Effector memory CD8-positive, alpha-beta T cell (primary cell): ENCODE measurements at places on chromosomes 3 and 15.

- DNase-seq, result no peak
Measured at GRCh38 chr3:54123003-54123775, 837 bp downstream of the CACNA2D3 start.

DNA sequence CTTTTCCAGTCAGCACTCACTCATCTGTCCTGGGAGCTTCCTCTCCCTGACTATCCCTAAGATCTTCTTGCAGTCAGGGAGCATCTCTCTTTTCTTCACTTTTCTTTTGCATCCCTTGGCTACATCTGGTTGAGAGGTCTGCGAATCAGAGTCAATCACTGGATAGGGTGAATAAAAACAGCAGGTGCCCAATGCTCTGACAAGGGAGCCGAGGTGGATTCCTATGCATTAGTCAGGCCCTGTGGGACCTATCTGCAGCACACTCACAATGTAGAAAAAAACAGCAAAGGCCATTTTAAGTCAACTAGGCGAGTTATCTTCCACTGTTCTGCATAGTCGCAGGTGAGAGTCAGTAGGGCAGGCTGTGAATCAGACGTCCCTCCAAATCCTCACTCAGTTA lies 35.5 kb downstream of the DZIP1L start:
- no peak for DNase-seq

- no peak for DNase-seq
Measured at GRCh38 chr3:64260431-64260830, 35.2 kb upstream of the PRICKLE2 start.

DNA sequence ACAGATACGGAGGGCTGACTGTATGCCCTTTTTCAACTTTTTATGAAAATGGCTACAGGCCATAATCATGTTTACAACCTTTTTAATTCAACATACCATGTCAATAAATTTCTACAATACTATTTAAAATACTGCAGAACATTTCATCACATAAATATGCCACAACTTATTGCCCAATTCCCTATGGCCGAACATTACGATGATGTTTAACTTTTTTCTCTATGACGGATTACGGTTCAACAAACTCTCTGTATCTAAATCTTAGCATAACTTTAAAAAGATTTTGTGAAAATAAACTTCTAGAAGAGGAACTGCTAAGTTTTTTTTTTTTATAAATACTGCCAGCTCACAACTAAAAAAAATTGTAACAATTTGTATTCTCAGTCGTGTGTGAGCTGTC lies 220.4 kb downstream of the OSBPL10 start:
- DNase-seq, result no peak

DNA sequence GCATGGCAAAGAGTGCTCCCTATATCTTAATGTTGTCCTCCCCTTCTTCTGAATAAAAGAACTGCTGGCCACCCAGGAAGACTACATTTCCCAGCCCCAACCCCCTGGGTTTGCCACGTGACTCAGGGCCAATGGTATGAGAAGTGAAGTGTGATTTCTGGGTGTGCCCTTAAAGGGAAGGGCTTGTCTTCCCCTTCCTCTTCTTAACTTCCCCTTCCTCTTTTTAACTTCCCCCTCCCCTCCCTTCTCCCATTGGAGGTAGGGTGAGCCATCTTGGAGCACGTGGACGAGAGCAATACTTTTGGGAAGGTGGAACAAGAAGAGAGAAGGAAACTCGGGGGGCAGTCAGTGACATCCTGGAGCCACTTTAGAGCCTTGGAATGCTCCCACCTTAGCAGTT lies 6.8 kb upstream of the KBTBD12 start:
- no peak for DNase-seq

DNA sequence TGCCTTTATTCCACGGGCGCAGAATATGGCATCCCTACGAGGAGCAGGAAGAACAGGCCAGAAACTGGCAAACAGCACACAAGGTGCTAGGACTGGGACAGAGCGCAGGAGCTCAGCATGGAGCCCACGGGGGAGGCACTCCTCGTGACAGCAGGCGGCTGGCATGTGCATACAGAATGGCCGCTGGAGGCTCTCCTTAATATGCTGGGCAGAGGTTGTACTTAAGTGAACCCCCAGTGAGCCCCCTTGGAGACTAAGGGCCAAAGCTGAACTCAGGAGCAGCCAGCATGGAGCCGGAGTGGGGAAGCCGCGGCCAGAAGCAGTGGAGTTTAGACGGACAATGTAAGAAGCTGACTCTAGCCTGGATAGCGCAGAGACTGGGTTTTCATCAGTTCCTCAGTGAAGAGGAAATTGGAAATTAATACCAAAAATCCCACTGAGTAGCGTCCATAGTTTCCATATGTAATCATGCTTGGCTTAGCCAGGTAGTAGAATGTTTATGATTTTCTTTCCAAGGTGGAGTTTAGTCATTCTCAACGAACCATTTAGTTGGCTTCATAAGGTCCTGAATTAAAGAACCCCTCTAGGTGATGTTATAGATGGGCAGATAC lies 69.4 kb downstream of the EPHB3 start:
- DNase-seq, result no peak

- no peak for DNase-seq
Measured at GRCh38 chr3:78163379-78163778, 1123.5 kb downstream of the ROBO2 start.

DNA sequence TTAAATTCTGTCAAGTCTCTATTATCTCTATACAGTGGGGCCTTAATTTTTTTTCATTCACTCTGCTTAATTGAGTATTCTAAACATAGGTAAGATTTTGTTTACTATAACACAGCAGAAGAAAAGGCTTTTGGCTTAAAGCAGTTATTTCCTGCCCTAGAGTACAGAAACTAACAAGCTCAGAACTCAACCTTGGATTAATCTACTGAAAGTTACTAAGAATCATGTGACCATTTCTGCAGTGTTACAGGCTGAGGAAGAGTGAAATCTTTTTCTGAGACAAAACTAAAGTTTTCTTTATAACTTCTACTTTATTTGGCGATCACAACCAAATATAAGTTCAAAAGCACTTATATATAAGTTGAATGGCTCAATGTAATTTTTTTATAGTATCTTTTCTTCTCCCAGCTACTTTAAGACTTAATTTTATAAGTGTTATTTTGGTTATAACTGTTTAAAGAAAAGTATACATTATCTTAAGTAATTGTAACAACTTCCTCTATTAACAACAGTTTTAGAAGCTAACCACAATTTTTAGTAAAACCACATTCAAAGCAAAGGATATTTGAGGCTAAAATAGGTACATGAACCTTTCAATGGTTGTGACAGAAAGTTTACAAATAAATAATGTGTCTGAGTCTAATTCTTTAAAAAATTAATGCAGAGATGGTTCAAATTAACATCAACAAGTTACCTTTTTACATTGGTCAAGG lies 240.6 kb upstream of the NAALADL2 start:
- no peak for DNase-seq

- DNase-seq, result no peak
Measured at GRCh38 chr3:66179793-66180192, 41.0 kb upstream of the SLC25A26 start.

GRCh38 chr3:14235912-14236295 lies 57.3 kb downstream of the LSM3 start:
- no peak for DNase-seq

GRCh38 chr3:33218446-33219174 lies at the start of gene SUSD5:
Gene SUSD5, minus strand, starts transcription at chr3:33218810. Its CDS starts 13 bp downstream, at chr3:33218797.
- DNase-seq, result no peak

DNA sequence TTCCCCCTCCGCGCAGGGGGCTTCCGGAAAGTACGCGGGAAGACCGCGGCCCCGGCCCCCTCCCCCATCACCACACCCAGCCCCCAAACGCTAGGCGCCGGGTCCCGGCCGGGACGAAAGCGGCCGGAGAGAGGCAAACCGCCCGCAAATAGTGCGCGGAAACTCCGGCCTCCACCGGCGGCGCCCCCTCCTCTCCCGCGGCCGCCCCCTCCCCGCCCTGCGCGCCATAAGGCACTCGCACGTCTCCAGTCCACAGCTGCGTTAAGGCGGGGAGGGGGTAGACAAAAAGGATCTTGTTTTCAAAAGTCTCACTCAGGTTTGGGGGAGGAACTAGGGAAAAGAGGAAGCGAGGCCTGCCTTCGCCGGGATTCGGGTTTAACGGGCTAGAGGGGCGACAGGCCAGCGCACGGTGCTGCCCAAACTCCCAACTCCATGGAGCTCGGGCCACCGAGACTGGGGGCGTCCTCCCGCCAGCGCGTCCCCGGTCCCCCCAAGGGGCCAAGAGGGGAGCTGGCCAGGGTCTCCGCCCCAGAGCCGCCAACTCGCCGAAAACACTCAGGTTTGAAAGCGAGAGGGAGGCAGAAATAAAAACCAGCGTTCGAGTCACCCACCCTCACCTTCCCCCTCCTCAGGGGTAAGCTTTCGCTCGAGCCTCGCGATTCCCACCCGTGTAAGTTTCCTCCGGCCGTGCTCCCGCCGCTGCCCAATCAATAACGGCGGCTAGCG lies 1.8 kb downstream of the ANP32A start:
- DNase-seq, result no peak

DNA sequence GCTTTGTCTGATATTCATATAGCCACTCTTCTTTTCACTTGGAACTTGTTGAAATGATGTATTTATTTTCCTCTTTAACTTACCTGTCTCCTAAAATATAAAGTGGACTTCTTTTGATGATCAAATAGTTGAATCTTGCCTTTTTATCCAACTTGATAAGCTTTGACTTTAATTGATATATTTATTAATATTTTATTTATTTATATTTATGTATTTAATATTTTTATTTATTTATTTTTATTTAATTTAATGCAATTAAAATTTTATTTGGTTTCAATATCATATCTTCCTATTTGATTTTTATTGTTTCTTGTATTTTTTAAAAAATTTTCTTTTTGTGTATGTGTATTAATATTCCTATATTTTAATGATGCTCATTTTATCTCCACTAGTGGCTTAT lies 555.1 kb upstream of the EPHA6 start:
- DNase-seq, result no peak

GRCh38 chr3:193593668-193594030 lies 641 bp downstream of the OPA1 start:
- DNase-seq, result peak; percentile 26

DNA sequence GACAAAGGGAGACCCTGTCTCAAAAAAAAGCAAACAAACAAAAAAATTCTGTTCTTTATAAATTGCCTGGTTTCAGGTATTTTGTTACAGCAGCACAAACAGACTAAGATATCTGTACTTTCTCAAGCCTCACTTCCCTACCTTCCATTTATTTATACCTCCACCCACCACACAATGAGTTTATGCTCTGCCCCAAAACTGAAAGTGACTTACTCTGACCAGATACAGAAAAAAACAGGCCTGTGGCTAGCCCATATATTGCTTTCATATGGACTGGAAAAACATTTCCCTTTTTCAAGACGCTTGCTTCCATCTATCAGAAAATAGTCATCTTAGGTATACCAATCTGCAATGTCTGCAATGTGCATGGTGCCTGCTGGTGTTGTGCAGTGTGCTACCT lies 8.7 kb upstream of the GPD1L start:
- DNase-seq, result no peak

- DNase-seq, result no peak
Measured at GRCh38 chr3:82745544-82745943, 984.1 kb upstream of the GBE1 start.

GRCh38 chr3:38542401-38543298 lies 46.5 kb downstream of the EXOG start:
- DNase-seq, result no peak

DNA sequence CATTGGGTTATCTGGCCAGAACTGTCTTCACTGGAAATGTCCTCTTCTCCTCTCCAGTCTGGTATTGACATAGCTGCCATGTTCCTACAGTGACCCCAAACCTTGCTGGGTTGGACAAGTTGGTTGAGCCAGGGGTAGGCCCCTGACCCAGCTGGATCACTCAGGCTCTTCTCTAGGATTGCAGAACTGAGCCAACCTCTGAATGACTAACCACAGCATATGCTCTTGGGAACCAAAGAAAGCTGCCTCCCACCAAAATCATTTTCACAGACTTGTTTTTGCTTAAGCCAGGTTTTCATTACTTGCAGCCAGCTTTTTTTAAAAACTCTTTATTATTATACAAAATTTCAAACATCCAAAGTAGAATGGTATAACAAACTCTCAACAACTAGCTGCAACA lies 41.4 kb downstream of the FSIP1 start:
- no peak for DNase-seq

DNA sequence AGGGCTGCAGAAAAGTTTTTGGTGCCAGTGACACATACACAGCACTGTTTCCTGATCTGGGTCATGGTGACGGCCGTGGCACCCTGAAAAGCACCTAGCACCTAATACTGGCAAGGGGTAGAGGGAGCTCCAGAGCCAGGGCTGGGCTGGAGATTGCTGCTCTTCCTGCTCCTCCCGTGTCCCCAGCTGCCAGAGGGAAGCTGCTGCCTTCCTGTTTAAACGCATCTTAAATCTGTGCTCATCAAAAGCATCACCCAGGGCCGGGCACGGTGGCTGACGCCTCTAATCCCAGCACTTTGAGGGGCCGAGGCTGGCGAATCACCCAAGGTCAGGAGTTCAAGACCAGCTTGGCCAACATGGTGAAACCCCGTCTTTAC lies 156.7 kb upstream of the MEF2A start:
- no peak for DNase-seq

- DNase-seq, result no peak
Measured at GRCh38 chr3:141050576-141051442, at the start of gene SPSB4. Gene SPSB4, plus strand, starts transcription at chr3:141051347. Its CDS starts 14,758 bp downstream, at chr3:141066105.

DNA sequence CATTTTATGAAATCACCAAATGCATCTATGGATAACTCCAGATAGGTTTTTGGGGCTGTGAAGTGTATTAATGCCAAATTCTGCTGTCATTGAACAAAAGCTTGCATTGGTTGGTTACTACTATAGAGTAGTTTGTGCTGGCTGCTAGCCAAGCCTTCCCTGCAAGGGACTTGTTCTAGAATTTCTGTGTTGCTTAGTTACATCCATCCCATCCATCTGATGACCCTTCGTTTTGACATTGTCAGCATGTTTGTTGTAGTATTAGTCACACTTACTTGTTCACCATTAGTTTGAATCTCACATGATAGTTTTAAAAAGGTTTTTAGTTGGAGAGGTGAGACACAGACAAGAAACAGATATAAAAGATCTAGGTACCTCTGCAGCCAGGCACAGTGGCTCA lies 7.0 kb upstream of the NIPA2 start:
- no peak for DNase-seq

- DNase-seq, result no peak
Measured at GRCh38 chr15:53453253-53454105, 306.0 kb downstream of the WDR72 start.

GRCh38 chr15:37586976-37587375 lies 347.5 kb upstream of the TMCO5A start:
- no peak for DNase-seq

DNA sequence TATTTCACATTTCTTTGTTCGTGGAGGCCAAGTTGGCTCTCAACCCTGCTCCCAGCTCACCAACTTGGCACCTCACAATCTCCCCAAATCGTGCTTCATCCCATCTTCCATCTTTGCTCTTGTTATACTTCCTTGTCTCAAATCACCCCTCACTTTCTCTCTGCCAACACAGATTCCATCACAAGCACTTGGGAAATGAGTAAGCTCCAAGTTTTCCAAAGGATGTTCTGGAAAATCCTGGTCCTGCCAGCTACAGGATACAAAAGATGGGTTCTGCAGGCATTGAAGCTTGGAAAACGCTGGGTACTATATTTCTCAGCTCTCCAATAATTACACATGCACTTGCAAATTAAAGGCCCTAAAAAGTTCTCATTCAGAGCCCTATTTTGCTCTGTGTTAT lies 4.1 kb upstream of the TM4SF4 start:
- no peak for DNase-seq
